Cardiac ventricle fibroblast (primary cell): ENCODE measurements at places on chromosomes 4 and X. TPM values are rescaled to one million over a fixed set of nuclear protein-coding genes. Genes with fewer than 3 reads are reported as not detected.

The NAP1L5 gene
- total RNA-seq, result 8.9 and 11.3 TPM in 2 replicates

The CFAP47 gene
- total RNA-seq, result not detected in 2 replicates

The SPANXA2 gene
- total RNA-seq, result not detected in 2 replicates

The SLC26A1 gene
- total RNA-seq, result 0.15 TPM in 1 of 2 replicates, not detected in the other

The FAM133A gene
- 0.05 TPM in 1 of 2 replicates, not detected in the other for total RNA-seq

The ESX1 gene
- total RNA-seq, result not detected in 2 replicates

The DHRSX gene
- 18.7 and 27.5 TPM in 2 replicates for total RNA-seq

The TLR7 gene
- total RNA-seq, result not detected in 2 replicates

The SSX4B gene
- not detected in 2 replicates for total RNA-seq

The PRRG1 gene
- total RNA-seq, result 21.3 and 23.4 TPM in 2 replicates

The LAMTOR3 gene
- total RNA-seq, result 24.3 and 31.0 TPM in 2 replicates

The FAM13A gene
- 20.0 and 25.2 TPM in 2 replicates for total RNA-seq

The ADRA2C gene
- not detected in 2 replicates for total RNA-seq

The EDA gene
- 0.50 and 0.68 TPM in 2 replicates for total RNA-seq
